Activated CD4-positive, CD25-positive, alpha-beta regulatory T cell treated with anti-CD3 and anti-CD28 coated beads, Interleukin-2, amount 50 U/mL, for 24 hours (primary cell): ENCODE measurements at places on chromosomes 2 and 18.

GRCh38 chr2:57204364-57204763, 842.2 kb upstream of the VRK2 start:
- no peak for ATAC-seq

GRCh38 chr2:232980683-232981082, 32.4 kb downstream of the NGEF start:
- no peak for ATAC-seq

- ATAC-seq: no peak
These were observed 20.5 kb downstream of the UBE2F start for GRCh38 chr2:237987268-237987667.

GRCh38 chr2:111705711-111706336, 178.2 kb downstream of the ANAPC1 start:
- peak; percentile 93 for ATAC-seq

DNA sequence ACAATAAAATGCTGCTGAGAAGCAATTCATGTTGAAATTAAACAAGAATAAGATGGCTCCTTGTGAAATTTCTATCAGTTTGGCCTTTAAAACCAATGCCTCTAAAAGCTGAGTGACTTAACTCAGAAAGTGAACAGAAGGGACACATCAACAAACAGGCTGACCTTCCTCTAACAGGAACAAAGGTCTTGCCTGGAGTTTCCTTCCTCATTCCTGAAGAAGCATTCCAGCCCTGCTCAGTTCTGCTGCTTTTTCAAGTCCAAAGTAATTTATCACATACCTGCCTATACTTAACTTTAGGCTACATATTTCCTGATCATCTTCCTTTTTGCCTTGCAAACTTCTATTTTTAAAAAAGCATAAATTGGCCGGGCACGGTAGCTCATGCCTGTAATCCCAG, 14.1 kb downstream of the PTRHD1 start:
- ATAC-seq: no peak

- ATAC-seq: no peak
These were observed 53.3 kb downstream of the CCDC148 start for GRCh38 chr2:158403237-158403636.

- ATAC-seq: no peak
These were observed 254.3 kb upstream of the CCDC68 start for GRCh38 chr18:55213586-55213985.

DNA sequence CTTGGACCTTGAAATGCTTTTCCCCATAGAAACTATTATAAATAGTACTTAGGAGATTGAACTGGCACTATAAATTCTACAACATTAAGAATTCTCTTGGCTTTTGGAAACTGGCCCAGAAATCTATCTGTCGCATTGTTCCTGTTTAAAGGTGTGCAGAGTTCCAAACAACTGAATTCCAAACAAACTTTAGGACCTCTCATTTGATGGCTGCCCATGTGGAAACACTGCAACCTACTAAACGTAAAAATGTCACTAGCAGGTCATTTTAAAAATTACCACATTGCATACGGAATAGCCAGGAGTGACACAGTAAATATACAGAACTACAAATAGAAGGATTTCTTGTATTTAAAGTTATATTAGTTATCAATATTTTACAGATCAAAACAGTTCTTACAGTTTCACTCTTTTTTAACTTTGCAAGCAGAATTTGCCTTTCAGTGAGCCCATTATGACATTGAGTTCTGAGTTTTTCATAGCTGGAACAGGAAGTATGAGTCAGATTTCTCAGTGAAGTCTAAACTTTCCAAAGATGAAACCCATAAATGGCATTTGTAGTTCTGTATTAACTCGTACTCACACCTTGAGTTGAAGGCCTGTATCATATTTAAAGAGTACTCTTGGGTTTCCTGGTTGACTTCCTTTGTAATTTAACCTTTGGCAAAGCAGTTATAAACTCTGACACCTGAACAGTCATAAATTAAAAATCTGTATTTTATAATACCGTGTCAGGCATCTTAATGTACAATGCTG, 142.3 kb upstream of the BOD1L2 start:
- peak; percentile 94 for ATAC-seq

- no peak for ATAC-seq
These were observed 119.0 kb downstream of the GULP1 start for GRCh38 chr2:188410504-188411235.

- no peak for ATAC-seq
These were observed 28.4 kb downstream of the NRXN1 start for GRCh38 chr2:51003345-51004192.
